Adipocyte (in vitro differentiated cells): ENCODE measurements at places on chromosomes 6 and 20.

DNA sequence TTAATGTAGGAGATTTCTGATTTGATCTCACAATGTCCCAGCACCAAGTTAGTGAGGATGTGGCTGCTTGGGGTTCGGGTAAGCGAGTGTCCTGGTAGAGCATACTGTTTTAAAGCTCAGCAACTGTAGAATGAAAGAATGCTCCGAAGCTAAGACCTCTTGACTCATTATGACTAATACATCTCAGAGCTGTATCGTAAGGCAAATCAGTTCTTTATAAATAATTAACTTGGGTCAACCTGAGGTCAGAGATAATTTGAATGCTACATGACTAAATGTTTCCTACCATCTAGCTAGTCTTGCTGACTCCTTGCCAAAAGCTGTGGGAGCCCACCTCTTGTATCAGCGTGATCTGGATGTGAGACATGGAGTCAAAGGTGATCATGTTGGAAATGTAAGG is 128.8 kb upstream of the PDE7B start:
- DNase-seq: peak; percentile 63

GRCh38 chr20:53299831-53300230 is 293.8 kb downstream of the ZNF217 start:
- no peak for DNase-seq

DNA sequence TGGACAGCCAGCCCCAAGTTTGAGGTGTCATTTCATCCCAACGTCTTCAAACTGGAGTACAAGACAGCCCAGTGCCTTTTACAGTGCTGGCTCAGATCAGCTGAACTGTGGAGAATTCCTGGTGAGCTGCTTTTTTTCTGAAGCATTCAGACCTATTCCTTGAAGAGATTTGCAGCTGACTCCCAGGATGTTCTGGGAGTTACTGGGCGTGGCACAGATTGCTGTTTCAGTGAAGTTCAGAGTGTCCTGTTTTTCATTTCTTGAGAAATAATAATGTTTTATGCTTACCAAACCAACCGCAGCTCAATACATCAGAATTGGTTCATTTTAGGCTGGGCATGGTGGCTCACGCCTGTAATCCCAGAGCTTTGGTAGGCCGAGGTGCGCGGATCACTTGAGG is 33.4 kb upstream of the SRPK1 start:
- no peak for DNase-seq

DNA sequence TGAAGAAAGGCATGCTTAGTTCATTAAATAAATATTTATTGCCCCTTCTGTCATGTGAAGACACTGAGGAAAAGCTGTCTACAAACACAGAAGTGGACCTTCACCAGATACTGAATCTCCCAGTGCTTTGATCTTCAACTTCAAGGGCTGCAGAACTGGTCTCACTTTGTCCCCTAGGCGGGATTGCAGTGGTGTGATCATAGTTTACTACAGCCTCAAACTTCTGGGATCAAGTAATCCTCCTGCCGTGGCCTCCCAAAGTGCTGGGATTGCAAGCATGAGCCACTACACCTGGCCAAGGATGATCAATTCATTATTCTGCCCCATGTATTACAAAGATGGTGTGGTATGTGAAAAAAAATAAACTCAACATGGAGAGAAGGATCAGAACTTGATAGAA is 496.2 kb upstream of the HS3ST5 start:
- DNase-seq: no peak

- no peak for DNase-seq
These were observed 142.2 kb downstream of the NFATC2 start for GRCh38 chr20:51400051-51400926.

GRCh38 chr20:3660262-3661059 is 2.7 kb downstream of the GFRA4 start:
- DNase-seq: no peak

DNA sequence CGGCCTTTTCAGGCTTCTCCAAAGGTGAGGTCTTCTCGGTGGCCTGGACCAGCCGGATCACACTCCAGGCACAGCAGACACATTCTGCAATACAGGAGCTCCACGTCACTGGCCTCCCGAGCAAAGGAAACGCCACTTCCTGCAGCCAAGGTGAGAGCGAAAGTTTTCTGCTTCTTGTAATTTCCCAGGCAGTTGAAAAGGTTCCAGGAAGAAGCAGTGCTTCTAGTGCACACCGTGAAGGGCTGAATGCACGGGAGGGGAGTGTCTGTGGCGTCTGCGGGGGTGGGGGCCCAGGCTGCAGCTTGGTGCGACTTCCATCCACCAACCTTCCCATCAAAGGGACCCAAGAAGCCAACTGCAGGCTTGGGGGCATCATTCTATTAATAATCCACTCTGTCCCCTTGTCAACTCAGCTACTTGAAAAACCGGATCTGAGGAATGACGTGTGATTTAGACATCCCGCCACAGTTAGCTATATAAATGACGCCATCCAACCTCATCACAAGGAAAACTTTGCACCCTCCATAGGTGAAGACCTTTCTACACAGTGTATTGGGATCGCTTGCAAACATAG is 61.1 kb downstream of the NFATC2 start:
- DNase-seq: no peak

- no peak for DNase-seq
These were observed 47.1 kb downstream of the TRIM27 start for GRCh38 chr6:28876710-28877109.

DNA sequence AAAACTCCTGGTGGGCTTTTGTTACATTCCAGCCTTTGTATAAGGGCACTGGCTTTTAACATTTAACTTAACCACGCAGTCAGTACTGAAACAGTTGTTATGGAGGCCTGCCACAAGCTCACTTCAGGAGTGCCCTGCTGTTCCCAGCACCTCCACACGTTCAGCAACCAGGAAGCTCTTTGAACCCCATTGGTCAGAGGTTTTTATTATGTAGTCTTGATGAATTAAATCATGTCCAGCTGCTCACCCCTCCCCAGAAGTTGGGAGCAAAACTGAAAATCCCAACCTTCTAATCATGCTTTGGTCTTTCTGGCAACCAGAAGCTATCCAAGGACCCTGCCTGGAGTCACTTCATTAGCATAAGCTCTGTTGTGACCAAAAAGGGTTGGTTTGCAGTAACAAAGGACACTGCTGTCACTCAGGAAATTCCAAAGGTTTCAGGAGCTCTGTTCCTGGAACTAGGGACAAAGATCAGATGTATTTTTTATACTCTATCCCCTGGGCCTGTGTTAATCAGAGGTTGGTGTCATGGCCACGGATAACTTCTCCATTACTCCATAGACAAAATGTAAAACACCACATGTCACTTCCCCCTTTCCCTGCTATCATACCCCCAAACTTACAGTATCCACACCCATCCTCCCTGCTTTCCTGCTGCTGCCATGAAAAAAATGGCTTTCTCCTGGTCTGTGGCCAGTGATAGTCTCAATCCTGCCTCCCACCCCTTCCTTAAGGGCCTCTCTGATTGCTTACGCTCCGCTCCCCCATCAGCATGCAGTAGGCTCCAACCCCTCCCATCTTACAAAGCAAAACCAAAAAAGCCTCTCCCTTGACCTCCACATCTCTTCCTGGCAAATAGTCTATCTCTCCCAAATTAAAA is 3.1 kb downstream of the ARMC12 start:
- no peak for DNase-seq

GRCh38 chr20:33897313-33897912 is 86.3 kb downstream of the CHMP4B start:
- DNase-seq: no peak

DNA sequence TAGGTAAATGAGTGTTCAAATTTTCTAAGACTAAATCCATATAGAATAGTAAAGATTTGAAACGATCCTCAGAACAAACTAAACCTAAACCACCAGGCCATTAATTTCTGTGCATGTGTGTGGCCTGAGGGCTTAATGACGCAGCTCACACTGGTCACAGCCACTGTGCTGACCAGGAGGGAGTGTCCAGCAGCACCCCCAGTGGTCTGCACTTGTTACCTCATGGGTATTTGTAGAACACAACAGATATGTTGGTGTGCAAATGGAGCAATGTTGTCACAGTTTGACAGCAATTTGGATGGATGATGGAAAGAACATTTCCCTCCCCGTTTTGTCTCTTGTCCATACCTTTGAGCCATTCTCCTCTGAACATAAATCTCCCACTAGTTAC is 122.4 kb upstream of the EXOC2 start:
- DNase-seq: no peak

- DNase-seq: no peak
These were observed 1.5 kb downstream of the PPIL1 start for GRCh38 chr6:36873115-36873514.
